ENCODE measurements at places on chromosomes 5 and 9.

DNA sequence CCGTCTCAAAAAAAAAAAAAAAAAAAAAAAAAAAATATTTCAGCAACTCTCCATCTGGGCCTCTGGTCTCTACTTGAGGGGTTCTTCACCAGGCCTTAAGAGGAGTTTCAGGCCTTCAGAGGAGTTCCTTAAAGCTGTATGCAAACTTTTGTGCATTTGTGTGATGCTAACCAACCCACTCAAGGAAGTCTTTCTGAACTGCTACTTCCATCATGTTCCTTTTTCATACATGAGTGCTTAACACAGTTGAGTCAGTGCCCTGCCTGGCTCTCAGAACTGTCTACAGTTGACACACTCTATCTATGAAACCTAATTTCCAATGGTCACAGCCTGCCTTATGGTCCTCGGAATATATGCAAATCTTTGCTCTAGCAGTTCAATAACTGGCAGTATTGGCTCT lies 146.5 kb downstream of the MEF2C start:
- no peak for DNase-seq

GRCh38 chr9:133144142-133144903 lies 19.4 kb downstream of the GBGT1 start:
- DNase-seq = peak; percentile 88

DNA sequence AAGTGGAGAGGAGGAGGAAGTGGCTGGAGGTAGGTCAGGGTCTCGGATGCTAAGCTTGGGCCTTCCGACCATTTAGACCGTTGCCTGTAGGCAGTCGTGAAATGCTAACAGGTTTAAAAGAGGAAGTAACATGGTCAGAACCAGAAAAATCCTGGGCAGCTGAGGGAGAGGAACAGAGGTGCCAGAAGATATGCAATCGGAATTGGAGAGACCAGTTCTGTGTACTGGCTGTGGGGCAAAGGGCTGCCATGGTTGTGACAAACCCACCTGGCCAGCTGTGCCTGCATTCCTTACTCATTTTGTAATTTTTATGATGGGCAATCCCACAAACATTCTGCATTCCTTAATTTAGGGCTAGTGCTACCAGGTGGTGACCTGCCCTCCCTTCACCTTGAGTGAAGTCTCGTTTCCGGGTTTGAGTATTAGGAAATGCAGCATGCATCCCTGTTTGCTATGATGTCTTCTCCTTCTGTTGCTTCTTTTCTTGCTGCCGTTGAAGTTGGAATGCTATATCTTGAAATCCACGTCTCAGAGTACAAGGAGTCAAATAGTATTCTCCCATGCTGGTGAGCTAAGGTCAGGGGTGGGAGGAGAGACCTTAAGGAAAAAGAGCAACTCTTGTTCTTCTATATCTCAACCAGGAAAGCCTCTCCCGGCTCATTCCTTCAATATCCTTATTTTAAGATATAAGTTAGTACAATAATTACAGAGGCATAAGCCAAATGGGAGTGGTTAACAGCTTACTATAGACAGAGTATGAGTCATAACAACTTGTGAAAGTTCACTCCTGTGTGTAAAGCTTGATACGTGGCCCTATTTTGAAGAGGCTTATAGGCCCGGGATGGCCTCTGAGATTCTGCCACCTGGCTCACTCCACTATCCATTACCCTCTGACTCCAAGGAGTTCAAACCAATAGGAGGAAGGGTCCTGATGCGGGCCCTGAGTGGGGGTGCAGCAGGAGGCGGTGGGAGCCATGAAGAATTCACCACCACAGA lies 37.0 kb downstream of the B4GALT1 start:
- no peak for DNase-seq

DNA sequence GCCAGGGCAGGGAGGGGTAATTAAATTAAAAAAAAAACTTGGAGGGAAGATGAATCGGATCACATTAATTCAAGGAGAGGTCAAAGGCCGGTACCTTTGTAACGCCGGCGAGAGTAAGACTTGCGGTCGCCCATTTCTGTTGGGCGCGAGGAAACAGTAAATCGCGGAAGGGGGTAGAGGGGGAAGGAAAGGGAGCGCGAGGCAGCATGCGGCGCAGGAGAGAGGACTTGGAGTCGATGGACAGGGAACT lies 324 bp upstream of the RGMB start:
- no peak for DNase-seq

GRCh38 chr5:14440582-14441431 lies 140.8 kb upstream of the OTULINL start:
- no peak for DNase-seq

DNA sequence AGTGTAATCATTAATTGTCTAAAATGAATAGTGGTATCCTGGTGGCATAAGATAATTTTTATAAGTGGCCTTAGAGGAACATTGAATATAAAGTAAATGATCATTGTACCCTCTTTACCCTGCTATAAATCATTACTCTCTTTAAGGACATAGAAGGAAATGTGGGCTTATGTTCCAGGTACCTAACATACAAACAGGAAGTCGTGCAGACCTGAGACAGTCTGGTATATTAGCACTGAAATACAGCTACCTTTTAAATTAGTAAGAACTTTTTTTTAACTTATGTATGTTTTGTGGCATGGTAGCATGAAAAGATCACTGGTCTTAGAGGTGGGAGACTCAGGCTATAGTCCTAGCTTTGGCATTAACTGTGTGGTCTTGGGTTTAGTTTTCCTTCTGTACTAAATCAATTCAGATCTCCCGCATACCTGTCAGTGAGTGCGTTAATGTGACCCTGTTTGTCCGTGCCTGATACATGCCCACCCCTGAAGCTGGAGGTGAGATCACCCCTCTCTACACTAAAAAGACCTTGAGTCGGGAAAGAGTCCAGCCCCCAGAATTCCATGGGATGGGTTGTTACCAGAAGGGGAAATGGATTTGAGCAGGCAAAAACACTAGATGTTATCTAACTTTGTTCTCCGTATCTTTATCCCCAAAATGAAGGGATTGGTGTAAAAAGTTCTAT lies 59.4 kb upstream of the ERBIN start:
- no peak for DNase-seq

DNA sequence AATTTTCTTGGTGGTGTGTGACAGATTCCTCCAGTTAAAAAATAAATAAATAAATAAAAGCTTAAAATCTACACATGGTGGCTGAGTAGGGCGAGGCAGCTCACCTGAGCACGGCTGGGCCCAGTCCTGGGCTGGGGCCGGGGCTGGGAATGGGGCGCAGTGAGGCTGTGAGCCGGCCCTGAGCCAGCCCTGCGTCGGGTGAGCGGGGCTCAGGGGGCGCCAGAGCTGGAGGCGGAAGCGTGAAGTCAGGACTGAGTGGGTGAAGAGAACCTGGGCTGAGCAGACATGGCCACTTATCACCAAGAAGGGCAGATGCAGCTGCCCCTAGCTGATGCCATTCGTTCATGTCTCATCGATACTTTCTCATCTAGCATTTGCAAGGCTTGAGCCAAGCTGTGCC lies 22.8 kb upstream of the DTWD2 start:
- no peak for DNase-seq

Measured in stimulated activated CD4-positive, alpha-beta T cell treated with anti-CD3 and anti-CD28 coated beads, Interleukin-12 subunit alpha, Interleukin-12 subunit beta, amount 100 ng/mL, for 48 hours (primary cell).